ENCODE measurements at places on chromosomes 12 and 14.

GRCh38 chr14:37585101-37585511, 9.9 kb downstream of the FOXA1 start:
- no peak for DNase-seq

DNA sequence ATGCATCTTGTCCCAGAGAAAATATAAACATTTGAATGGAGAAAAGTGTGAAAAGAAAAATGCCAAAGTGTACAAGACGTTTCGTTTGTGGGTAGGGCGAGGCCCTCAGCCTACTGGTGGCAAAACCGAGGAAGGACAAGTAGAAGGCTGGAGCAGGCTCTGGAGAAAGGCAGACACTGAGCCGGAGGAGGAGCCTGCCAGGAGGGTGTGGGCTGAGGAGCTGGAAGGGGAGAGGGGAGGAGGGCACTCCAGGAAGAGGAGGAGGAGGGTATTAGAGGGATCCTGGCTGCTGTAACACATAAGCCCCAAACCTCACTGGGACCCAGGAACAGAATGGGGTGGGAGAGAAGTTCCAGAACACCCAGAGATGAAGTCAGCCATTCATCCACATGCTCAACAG, 47.7 kb downstream of the CLMN start:
- no peak for DNase-seq

- DNase-seq: no peak
Measured at GRCh38 chr12:111410431-111411184, 4.9 kb downstream of the SH2B3 start.

GRCh38 chr12:109951751-109952150, 44.4 kb downstream of the GIT2 start:
- no peak for DNase-seq

DNA sequence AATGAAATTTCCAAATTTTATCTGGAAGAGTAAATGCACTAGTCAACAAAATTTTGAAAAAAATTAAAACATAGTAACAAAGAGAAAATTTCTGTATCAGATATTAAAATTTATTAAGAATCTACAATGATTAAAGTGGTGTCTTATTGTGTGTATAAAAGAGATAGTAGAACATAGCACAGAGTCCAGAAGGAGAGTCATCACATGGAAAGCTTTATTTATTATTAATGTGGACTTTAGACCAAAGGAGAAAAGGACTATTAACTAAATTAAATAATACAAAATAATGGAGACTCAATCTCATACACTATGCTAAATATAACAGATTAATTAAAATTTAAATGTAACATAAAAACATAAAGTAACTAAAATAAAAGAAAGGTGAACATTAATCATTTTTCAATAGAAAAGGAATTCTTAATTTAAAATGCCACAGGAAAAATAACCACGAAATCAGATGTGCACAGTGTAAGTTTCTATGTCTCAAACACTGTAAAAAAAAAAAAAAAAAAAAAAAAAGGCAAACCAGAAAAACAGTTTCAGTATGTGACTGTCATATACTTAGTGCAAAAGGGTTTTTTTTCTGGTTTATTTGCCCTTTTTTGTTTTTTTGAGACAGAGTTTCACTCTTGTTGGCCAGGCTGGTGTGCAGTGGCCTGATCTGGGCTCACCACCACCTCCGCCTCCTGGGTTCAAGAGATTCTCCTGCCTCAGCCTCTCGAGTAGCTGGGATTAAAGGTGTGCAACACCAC, 95.4 kb downstream of the MYF5 start:
- DNase-seq: no peak

DNA sequence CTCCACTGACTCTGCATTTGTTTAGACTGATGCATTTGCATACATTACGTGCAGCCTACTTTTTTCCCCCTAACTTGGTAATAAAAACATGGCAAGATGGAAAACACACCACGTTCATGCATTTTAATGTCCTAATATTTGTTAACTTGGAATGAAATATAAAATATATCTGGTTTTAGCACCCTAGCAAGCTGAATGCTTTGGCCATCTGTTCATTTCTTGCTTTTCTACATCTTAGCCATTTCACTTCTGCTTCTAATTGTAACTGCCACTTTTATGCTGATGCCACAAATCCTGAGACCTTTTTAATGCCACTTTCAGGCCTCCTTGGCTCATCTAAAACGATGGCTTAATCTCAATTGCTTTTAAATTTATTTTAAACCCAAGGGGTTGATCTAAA, 177.7 kb upstream of the RASSF8 start:
- no peak for DNase-seq

GRCh38 chr12:122740351-122740750, 9.7 kb upstream of the HCAR1 start:
- DNase-seq: no peak

GRCh38 chr14:31265701-31266398, 58.3 kb upstream of the HECTD1 start:
- DNase-seq: no peak

DNA sequence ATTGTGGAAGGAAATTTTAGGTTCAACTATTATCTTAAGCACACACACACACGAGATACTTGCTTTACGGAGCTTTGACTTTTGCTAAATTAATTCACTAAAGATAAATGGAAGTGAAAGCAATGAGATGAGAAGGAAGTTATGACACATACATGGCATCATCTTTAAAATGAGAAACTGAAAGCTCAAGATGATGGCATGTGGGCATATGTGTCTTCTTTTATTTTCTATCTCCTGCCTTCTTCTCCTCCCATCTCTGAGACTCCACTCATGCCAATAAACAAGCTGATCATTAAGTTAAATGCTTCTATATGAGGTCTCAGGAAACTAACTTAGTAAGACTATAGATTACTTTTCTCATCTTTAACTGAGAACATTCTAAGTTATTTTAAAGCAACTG, 216.7 kb downstream of the MED13L start:
- DNase-seq: no peak

All from hypothalamus (tissue), 51 donors.